NCI-H226 (cell line): ENCODE measurements at places on chromosomes 3 and 15.

DNA sequence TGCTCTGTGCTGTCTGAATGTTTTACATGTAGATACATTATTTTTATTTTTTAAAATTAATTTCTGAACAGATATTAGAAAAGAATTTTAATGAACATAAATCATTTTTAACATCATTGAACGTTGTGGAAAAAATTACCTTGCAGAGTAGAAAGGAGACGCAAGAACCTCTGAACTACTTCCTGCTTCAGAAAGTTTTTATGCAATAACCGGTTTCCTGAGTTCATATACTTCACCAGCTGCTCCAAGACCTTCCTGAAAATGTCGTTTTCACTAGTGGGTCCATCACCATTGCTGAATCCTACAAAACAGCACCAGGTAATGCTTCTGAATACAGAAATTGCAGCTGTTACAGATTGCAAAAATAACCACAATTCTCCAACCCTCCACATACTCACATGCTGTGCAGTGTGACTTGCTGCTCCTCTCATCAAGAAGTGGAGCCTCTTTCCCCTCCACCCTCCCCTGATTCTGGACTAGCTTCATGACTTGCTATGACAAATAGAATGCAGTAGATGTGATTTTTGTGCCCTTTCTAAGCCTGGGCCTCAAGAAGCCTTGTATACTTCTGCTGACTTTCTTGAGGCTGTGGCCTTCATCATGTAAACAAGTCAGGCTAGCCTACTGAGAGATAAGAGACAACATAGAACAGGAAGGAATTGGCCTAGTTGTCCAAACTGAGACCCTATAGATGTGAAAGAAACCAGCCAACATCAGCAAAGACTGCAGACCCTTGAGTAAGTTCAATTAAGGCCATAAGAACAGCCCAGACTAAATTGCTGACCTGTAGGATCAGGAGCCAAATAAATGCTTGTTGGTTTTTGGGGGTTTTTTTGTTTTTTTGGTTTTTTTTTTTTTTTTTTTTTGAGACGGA, 80.4 kb downstream of the TRANK1 start:
- no peak for DNase-seq

- no peak for DNase-seq
Observed at GRCh38 chr3:101828691-101829436, 20.4 kb upstream of the NFKBIZ start.

GRCh38 chr15:67820992-67821783, 4.1 kb upstream of the SKOR1 start:
- peak; percentile 45 for DNase-seq

GRCh38 chr15:92807971-92808571, 92.1 kb upstream of the CHD2 start:
- peak; percentile 45 for DNase-seq

DNA sequence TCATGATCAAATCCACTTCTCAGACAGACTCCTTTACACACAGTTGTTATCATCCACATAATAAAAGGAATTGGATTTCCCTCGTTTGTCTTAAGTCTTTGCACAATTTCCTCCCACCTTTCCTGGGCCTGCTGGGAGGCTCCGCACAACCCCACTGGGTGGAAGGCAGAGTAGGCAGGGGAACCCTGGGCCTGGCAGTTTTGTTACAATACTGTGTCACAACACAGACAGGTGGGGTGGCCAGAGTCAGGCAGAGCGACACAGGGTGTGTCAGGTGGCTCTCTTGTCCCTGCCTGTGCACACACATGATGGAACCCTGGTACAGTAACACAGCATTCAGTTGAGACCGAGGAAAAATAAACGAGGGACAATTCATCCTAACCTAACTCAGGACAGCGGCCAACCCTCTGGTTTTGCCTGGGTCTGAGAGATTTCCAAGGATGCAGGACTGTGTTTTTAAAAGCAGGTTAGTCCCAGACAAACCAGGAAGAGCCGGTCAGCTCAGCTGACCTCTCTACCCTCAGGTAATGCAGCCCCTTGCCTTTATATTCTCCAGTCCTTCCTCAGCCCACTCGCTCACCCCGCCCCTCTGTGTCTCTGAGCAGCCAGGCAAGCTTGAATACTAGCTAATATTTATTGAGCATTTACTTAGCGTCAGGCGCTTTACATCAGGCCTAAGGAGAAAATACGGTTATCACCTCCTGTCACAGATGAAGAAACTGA, 8.8 kb upstream of the FAM174B start:
- DNase-seq: no peak

- DNase-seq: peak; percentile 31
Observed at GRCh38 chr3:183697610-183698317, at the start of gene YEATS2. Gene YEATS2 (plus strand): TSS chr3:183697797. CDS start chr3:183715163, 17,366 bp downstream.

DNA sequence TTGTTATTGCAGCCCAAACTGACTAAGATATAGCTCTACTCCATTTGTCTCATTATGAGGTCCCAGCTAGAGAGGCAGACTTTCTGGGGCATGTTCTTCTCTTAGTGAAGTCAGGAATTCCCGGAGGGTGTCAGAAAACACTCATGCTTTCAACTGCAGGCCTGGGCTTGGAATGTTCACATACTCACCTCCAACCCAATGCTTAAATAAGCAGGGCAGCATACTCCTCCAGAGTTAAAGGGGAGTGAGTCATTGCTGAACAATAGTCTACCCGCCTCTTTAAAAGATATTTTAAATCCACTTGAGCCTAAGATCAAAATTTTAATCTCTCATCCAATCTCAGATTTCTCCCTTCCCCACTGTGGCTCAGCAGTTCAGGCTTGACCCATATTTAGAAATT, 167.8 kb upstream of the DPH6 start:
- DNase-seq: peak; percentile 76

- peak; percentile 10 for DNase-seq
Observed at GRCh38 chr3:171044835-171045793, 18.6 kb upstream of the SLC2A2 start.

GRCh38 chr3:15978801-15979200, 181.0 kb upstream of the ANKRD28 start:
- DNase-seq: no peak

DNA sequence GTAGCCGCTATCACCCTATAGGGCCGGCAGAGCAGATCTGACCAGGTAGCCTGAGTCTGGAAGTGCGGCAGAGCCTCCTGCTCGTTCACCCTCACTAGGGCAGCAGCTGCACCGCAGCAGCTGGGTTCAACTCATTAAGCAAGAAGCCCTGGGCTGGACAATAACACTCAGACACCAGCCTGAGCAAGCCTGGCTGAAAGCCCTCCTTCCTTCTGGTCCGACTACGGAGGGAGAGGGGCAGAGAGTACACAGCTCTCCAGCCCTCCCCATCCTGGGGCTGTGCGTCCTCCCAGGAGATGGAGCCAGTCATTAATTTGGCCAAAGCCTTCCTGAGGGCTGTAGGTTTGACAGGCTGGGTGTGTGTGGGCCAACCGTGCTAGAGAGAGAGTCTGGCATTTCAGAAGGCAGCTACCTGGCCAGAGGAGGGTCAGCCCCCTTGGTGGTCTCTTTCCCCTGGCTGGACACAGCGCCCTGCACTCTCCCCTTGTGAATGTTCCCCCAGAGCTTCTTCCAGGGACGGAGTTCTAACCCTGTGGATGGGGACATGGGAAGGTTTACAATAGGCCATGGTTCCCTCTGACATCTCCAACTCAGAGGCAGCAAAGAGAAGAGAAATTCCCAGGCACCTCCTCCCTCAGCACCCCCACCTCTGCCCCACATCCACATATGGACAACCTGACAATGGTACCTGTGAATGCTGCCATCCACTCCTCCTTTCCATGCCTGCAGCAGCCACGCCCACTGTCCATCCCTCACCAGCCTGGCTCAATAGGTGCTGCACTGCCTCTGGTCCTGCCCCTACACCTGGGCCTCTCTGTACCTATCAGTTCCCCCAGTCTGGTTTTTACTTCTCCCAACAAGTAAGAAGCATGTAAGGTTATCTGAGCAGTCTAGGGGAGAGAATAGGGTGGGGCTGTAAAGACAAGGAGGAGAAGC, 6.5 kb downstream of the CHRNB4 start:
- no peak for DNase-seq

DNA sequence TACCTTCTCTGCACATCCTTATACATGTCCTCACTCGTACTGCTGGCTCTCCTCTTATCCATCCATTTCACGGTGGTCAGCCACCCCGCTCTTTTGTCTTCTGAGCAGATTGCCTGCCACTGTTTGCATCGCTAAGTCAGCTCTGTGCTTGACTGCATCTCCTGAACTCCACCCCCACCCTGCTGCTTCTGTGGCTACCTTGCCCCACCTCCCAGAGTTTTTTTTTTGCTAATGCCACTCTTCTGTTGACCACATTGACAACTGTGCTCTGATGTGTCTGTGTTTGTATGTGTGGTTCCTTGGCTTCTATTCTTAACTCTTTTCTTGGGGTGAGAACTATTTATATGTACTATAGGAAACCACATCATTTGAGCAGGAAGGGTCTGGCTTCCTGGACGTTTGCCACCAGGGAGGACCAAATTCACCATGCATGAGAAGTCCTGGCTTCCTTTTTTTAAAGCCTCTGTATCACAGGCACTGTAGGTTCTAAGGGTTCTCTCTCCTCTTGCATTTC, 12.8 kb upstream of the MTMR10 start:
- no peak for DNase-seq

DNA sequence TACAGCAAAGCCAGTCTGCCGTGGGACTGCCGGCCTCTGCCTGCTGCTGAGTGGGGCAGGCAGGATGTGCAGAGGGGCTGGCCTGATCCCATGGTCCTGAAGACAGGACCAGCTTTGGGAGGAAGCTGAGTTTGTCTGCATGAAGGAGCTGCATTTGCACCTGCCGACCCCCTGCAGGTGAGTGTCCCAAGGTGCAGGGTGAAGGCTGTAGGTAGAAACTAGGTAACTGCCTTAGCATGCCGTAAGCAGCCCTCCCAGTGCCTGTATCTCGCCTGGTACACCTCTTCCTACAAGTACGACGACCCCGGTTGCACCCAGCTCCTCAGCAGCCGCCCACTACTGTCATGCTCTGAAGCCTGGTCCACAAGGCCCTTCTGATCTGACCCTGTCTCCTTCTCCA, 34.9 kb downstream of the AMOTL2 start:
- DNase-seq: no peak

- DNase-seq: no peak
Observed at GRCh38 chr3:134839422-134839821, 44.4 kb downstream of the EPHB1 start.

GRCh38 chr3:127768346-127769008, 53.8 kb downstream of the MGLL start:
- DNase-seq: peak; percentile 98

DNA sequence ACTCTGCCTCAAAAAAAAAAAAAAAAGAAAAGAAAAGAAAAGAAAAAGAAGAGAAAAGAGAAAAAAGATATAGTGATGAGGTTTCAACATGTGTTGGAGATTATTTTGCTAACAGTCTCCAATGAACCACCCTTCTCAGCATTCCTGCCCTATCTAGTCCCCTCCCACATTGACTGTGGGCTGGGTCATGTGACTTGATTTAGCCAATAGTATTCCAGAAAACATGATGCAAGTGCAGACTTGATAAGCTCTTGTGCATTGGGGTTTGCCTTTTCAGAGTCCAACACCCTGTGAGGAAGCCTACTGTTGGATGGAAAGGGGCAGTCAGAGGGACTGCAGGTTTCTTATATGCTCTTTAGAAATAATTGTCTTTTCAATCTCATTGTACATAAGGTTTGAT, 37.8 kb upstream of the MED12L start:
- peak; percentile 83 for DNase-seq

DNA sequence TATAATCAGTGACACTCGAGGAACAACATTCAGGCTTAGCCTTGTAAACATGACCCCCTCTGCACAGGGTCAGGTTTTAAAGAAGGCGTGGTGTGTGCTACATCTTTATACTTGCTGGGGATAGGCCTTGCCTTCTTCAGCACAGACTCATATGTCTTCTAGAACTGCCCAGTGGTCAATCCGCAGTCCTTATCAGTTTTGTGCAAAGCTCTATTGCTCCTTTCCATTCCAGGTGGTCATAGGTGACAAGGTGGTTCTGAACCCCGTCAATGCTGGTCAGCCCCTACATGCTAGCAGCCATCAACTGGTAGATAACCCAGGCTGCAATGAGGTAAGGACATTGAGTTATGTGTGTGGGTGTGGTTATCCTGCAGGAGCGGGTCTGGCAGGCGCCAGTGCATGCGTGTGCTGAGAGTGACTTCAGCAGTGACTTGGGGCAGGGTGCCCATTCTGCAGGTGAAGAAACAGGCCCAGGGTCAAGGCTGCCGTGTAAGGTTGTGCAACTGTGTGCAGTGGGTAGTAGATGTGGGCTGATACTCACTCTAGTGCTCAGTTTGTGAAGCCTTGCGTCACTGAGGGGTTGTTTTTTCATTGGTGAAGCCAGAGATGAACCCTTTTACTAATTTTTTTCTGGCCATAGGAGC, 150.9 kb downstream of the ITPR1 start:
- DNase-seq: peak; percentile 10

GRCh38 chr15:88904257-88904623, 8.9 kb upstream of the HAPLN3 start:
- DNase-seq: no peak

DNA sequence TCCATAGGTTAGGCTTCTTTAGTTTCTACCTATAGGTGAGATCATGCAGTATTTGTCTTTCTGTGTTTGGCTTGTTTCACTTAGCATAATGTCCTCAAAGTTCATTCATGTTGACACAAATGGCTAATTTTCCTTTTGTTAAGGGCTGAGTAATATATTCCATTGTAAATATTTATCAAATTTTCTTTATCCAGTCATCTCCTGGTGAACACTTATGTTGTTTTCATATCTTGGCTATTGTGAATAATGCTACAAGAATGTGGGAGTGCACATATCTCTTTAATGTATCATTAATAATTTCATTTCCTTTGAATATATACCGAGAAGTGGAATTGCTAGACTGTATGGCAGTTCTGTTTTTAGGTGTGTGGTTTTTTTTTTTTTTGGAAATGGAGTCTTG, 250.9 kb upstream of the SEMA6D start:
- peak; percentile 85 for DNase-seq

DNA sequence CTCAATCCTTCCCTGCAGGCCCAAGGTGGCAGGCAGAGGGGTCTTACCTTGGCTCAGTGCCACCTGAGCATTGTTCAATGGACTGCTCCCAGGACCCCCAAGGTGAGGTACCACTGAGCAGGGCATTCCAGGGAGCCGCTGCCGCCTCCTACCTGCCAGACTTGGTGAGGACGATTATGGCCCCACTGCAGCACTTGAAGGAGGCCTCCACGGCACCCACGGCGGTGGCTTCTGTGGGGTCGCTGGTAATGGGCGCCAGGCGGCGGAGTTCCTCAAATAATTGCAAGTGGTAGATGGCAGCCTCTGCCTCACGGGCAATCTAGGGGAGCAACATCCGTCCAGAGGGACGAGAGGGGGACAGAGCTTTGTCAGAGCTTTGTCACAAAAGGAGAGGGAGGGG, 4.7 kb upstream of the GRAMD2A start:
- DNase-seq: no peak
